ENCODE measurements at places on chromosomes 3 and 15. TPM values are rescaled to one million over a fixed set of nuclear protein-coding genes. Genes with fewer than 3 reads are reported as not detected.

CHDH gene
- polyA plus RNA-seq = not detected

ARL14 gene
- polyA plus RNA-seq = not detected

EBLN2 gene
- 0.58 TPM for polyA plus RNA-seq

DNA sequence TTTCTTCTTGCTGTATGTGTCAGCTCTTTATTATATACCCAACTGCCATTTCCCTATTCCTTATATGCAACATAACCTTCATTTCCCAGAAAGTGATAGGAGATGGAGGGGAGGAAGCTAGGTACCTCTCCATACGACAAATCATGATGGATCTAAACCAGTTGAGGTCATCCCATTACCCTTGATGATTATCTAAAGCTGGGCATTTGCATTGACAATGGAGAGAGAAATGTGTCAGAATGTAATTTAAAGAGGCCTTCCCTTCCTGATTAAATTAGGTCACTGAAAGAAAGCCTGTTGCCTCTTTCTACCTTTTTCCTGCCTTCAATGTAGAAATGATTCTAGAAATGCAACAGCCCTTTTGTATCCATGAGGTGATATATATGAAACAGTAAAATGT lies 81.9 kb downstream of the SUCNR1 start:
- H3K4me3 ChIP-seq = no peak overlapping the region
- no peaks in the 10 kb centered on the region for H3K27me3 ChIP-seq
- H3K4me1 ChIP-seq = no peaks in the 10 kb centered on the region
- no peak for DNase-seq

GRCh38 chr3:114270019-114270418 lies 23.8 kb upstream of the TIGIT start:
- no peak overlapping the region for H3K27ac ChIP-seq
- H3K27me3 ChIP-seq = no peaks in the 10 kb centered on the region
- peaks cover 4% of the 10 kb centered on the region for H3K4me1 ChIP-seq
- no peaks in the 10 kb centered on the region for H3K36me3 ChIP-seq
- no peak for DNase-seq

GRCh38 chr3:11604139-11604892 lies 39.4 kb downstream of the VGLL4 start:
- DNase-seq = peak; percentile 90
- H3K4me1 ChIP-seq = peaks cover 74% of the 10 kb centered on the region
- H3K4me3 ChIP-seq = no peak overlapping the region

DNA sequence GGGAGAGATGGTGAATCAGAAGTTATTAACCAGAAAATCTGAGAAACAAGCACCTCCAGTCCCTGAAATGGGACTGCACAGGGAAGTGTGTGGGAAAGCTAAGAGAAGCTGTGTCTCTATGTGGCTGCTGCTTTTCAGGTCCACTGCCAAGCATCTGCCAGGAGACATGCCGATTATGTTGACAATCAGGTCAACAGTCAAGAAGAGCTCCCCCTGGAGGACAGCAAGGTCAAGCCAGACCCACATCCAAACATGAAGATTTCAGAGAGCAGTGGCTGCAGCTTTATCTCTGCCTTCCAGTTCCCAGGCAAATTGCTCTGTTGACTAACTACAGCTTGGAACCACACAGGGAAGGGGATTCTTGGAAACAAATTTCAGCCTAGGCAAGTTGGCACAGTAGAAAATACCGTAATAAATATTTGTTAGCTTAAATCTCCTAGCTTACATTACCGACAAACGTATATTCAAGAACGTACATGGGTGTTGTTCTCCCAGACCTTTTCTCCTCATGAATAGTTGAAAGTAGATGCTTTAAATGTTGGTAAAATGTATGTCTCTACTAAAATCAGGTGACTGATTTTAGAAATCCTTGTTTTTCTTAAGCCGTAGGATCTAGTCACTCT lies 394.5 kb upstream of the RARB start:
- DNase-seq = peak; percentile 40
- no peaks in the 10 kb centered on the region for H3K27me3 ChIP-seq
- no peaks in the 10 kb centered on the region for H3K36me3 ChIP-seq
- H3K4me3 ChIP-seq = no peak overlapping the region
- H3K4me1 ChIP-seq = peaks cover 7% of the 10 kb centered on the region

DNA sequence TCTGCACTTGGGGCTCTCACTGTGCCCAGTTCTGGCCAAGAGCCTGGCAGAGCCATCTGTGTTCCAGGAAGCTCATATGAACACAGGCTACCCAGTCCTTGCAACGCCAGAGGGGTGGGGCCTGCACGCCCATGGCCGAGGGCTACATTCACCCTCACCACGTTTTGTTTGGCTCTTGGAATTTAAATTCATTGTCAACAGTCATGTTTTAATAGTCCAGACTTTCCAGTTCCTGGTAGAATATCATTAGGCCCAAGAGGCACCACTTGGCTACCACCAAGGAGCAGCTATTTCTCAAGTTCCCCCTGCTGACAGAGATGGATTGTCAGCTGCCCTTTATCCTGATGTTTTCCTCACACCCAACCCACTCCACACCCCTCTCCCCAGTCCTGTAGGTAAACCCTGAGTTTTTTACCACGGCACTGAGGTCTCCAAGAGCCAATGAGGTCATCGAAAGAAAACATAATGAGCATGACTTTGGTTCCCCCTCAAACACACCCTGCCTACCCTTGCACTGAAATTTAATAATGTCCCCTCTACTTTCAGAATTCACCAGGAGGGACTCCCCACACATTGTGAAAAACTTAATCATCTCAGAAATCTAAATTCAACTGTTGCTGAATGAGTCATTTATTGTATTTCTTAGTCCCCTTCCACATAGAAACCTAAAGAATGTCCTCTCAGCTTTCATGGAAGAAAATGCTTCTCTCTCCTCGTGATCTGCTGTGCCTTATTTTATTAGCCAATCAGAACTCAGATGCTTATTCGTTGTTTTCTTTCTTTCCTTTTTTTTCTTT lies 125.1 kb downstream of the SHQ1 start:
- no peaks in the 10 kb centered on the region for H3K36me3 ChIP-seq
- peak; percentile 70 for DNase-seq
- H3K4me1 ChIP-seq = no peaks in the 10 kb centered on the region
- H3K27ac ChIP-seq = no peak overlapping the region

DNA sequence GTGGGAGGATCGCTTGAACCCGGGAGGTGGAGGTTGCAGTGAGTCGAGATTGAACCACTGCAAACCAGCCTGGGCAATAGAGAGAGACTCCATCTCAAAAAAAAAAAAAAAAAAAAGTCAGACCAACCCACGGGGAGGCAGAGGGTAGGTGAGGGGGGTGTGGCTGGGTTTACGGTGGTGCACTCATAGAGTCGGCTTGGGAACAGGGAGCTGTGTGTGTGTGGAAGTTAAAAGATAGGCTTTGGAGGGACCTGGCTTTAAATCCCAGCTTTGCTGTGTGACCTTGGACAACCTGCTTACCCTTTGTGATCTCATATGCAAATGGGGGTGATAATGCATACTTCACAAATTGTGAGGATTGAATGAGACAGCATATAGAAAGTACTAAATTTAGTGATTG lies 10.0 kb upstream of the ISLR2 start:
- no peak for DNase-seq
- no peaks in the 10 kb centered on the region for H3K4me1 ChIP-seq
- no peaks in the 10 kb centered on the region for H3K36me3 ChIP-seq
- peaks cover 57% of the 10 kb centered on the region for H3K27me3 ChIP-seq
- no peak overlapping the region for H3K27ac ChIP-seq
- H3K4me3 ChIP-seq = no peak overlapping the region

DNA sequence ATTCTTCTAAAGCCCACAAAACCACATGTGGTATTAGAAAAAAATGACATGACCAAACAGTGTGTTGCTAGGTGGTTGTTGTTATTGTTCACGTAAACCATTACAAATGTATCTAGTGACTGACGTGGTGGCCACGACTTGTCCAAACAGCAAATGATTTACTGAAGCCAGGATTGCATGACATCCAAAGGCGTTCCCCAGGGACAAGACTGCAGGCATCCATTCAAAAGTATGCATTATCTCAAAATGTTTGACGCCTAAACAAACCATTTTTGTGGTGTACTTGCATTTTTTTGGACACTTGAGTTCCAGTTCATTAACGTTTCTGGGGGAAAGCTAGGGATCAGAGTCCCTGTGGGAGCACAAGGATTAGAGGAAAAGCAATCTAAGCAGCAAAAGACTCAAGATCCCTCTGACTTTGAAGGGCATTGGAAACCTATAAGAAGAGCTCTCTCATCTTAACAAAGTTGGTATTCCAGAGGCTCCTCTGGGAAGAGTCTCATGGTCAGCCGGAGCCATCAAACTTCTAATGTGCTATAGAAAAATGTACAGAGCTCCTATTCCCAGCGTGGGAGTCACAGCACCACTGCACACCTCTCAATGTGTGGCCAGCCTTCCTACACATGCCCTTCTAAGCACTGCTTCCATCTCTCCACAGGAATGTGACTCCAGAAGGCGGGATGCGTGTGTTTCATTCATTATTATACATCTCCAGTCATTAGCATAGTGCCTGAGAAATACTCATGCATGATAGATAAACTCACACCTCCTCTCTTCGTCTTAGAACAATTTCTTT lies 62.9 kb downstream of the FBN1 start:
- peaks cover 46% of the 10 kb centered on the region for H3K36me3 ChIP-seq
- H3K27me3 ChIP-seq = no peaks in the 10 kb centered on the region
- H3K4me1 ChIP-seq = peaks cover 77% of the 10 kb centered on the region
- peak; percentile 95 for DNase-seq
- no peak overlapping the region for H3K4me3 ChIP-seq
- peak overlapping the region; percentile 92 for H3K27ac ChIP-seq

GRCh38 chr3:124995460-124995994 lies 60.3 kb downstream of the HEG1 start:
- DNase-seq = peak; percentile 49
- no peaks in the 10 kb centered on the region for H3K27me3 ChIP-seq
- peaks cover 89% of the 10 kb centered on the region for H3K36me3 ChIP-seq
- H3K27ac ChIP-seq = no peak overlapping the region
- no peak overlapping the region for H3K4me3 ChIP-seq

C3orf49 gene
- polyA plus RNA-seq = not detected

DNA sequence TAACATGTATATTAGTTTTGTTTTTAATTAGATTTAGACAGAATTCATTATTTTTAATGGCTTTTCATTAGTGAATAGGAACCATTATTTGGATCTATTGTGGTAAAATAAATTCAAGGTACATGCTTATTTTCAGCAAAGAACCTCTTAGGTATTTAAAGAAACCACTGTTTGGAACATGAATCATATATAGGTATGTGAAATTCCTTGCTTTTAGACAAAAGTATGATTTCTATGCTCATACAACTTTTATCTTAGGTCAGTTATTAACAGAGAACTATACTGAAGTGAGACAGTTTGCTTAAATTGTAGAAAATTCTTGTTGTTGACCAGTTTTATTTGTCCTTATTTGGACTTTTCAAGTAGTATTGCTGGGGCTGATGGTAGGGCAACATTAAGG lies 389.9 kb downstream of the FEZF2 start:
- H3K4me3 ChIP-seq = no peak overlapping the region
- H3K27me3 ChIP-seq = no peaks in the 10 kb centered on the region
- peaks cover 21% of the 10 kb centered on the region for H3K4me1 ChIP-seq
- H3K27ac ChIP-seq = no peak overlapping the region
- H3K36me3 ChIP-seq = no peaks in the 10 kb centered on the region

DNA sequence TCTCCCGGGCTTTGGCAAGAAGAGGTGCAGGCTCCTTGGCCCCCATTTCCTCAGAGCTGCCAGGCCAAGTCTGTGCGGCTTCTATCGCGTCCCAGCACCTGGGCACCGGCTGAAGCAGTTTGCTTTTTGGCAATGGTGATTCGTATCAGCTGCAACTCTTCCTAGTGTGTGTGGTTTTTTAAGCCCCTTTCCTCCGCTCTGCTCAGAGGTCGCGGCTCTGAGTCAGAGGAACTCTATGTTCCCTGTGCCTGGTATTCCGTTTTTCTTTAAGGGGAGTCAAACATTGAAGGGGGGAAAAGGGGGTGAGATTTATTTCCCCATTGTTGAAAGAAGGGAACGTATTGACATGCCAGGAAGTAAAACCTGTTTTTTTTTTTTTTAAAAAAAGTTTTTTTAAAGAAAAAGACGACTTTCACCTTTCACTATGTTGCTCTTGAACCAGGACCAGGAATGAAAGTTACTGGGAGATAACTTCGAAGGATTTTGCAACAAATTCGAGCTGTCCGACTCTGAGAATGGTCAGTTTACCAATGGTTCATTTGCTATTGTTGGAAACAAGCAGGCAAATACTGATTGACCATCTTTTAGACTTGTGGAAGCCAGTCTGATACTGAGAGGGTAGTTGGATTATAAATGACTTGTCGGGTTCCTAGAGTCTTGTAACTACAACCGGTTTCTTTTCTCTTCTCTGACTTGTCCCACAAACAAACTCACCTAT lies 1.1 kb downstream of the ARMC8 start:
- 0 out of 2 replicates have a peak, but pooled peaks cover 4% of the 10 kb centered on the region for H3K36me3 ChIP-seq
- H3K27me3 ChIP-seq = no peaks in the 10 kb centered on the region
- peak; percentile 83 for DNase-seq
- peaks cover 15% of the 10 kb centered on the region for H3K4me1 ChIP-seq
- H3K4me3 ChIP-seq = peak overlapping the region; percentile 88

OR5K2 gene
- not detected for polyA plus RNA-seq

DNA sequence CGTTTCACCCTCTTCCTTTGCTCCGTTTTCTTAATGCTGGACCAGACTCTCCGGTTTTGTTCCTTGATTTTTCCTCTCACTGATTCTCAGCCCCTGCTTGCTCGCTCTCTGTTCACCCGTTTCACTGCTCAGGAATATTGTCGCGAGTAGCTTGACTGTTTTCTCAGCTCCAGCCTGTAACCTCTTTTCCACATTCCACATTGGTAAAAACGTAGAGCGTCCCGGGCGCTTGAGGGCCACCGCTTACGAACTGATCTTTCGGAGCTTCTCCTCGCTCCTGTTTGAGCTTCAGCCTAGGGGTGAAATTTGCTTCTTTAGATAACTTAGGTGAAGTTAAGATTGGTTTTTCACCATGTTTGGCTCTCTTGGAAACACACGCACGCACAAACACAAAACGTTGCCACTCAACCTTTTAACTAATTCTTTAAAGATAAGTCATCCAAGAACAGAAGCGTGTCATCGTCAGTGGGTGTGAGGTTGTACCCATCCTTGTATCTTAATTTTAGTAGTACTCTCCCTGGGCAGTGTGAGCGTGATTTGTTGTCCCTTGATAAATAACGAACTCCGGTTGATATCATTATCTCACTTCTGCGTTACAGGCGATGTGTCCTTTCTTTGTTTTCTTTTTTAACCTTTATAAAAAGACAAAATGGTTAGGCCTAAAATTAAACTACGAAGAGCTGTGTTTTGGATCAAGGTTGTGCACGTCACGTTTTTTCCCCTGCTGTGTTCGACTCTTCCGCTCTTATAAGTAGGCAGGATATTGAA lies 1.0 kb downstream of the PAK2 start:
- H3K27ac ChIP-seq = peak overlapping the region; percentile 99
- no peaks in the 10 kb centered on the region for H3K27me3 ChIP-seq
- H3K36me3 ChIP-seq = 0 out of 2 replicates have a peak, but pooled peaks cover under 1% of the 10 kb centered on the region
- peak; percentile 88 for DNase-seq
- peaks cover 4% of the 10 kb centered on the region for H3K4me1 ChIP-seq

PROS1 gene
- 19.6 TPM for polyA plus RNA-seq

- H3K27me3 ChIP-seq = no peaks in the 10 kb centered on the region
- H3K36me3 ChIP-seq = no peaks in the 10 kb centered on the region
- peak overlapping the region; percentile 96 for H3K27ac ChIP-seq
- peaks cover 55% of the 10 kb centered on the region for H3K4me1 ChIP-seq
These were observed 73.0 kb downstream of the FILIP1L start for GRCh38 chr3:100041328-100041749.
